GM12891 (cell line): ENCODE measurements at places on chromosomes 3 and 15.

GRCh38 chr15:33846862-33847261, 121.4 kb upstream of the CHRM5 start:
- no peak for DNase-seq

GRCh38 chr3:32421991-32422859, 30.6 kb downstream of the CMTM7 start:
- DNase-seq = no peak

GRCh38 chr3:27758083-27758482, 36.0 kb upstream of the EOMES start:
- DNase-seq = no peak

GRCh38 chr15:29822684-29823459, 604 bp upstream of the TJP1 start:
- no peak for DNase-seq

- DNase-seq = no peak
These were observed 35.5 kb downstream of the ARRDC4 start for GRCh38 chr15:97995881-97996603.

DNA sequence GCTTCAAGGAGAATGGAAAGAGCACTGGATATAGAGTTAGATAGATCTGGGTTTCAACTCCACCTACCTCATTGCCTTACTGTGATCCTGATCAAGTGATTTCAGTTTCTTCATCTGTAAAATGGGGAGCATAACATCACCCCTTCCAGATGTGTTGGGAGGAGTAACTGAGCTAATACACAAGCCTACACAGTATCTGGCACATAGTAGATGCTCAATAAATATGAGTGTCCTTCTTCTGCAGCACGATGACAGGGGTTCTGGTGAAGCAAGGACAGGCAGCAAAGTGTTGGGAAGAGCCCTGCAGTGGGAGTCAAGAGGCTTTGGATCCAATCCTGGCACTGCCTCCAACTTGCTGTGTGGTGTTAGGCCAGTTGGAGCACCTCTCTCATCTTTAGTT, 270.0 kb downstream of the UACA start:
- no peak for DNase-seq

DNA sequence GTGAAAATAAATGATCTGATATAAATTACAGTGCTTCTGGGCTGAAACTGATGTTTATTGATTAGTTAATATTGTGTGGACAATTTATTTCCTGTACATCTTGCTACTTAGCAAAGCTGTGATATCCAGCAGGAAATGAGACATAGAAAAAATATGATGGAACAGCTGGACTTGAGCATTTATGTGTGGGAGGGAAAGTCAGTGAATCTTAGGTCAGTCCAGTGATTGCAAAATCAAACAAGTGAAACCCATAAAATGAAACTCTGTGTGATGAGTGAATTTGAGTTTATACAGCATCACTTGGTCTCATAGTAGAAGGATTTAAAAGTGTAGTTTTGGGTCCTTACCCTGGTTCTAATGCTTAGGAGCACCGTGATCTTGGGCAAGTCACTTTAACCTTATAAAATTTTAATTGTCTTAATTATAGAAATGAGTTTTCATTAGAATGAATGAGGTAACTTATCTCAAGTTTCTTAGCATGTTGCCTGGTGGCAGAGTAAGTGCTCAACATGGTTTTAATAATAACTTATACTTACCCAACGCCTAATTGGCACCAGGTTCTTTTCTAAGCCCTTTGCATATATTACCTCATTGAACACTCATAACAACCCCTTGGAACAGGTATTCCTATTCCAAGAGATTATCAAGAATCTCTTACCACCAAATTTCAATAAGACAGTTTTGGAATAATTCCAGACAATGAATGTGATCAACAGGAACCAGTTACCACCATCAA, 194.6 kb downstream of the ADAMTSL3 start:
- DNase-seq = no peak

GRCh38 chr3:62173939-62174515, 199.3 kb downstream of the FEZF2 start:
- DNase-seq = no peak

DNA sequence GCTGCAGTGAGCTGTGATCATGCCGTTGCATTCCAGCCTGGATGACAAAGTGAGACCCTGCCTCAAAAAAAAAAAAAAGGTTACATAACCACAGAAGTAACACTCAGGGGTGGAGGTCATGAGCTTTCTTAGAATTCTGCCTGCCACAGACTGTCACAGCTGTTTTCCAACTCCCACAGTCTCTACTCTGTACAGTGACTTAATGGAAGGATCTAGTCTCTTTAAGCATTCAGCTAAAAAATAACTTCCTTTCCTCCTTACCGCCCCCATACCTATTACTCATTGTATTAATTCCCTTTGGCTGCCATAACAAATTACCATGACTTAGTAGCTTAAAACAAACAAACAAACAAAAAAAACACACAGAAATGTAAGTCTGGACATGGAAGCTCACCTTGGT, 99.6 kb upstream of the UBE2E1 start:
- no peak for DNase-seq

GRCh38 chr3:193830791-193831191, 237.8 kb downstream of the OPA1 start:
- no peak for DNase-seq

DNA sequence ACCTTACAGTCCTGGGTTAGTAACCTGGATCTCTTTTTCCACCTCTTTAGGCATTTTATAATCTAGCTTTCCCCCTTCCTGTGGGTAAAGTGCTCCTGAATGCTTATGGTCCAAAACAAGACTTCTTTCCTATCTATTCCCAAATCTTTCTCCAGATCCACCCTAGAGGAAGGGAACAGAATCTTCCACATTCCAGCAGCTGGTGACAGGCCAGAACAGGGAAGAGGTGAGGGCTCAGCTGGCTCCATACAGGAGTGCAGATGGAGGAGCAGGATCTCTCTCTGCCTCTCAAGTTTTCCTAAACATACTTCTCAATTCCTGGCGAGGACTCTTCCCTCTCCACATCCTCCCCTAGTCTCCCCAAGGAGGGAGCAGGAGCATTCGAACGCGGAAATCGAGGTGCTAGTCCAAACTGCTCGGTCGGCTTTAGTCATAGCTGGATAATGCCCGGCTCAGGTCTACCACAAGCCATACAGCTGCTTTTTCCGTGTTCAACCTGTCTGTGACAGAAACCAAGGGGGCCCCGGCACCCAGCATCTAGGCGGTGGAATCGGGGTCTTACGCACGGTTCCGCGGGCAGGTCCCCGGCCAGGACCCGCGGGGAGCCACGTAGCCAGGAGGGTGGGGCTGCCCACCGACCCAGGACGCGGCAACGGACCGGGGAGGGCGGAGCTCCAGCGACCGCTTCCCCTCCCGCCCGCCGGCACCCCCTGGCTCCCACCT, 4.0 kb downstream of the RASSF1 start:
- no peak for DNase-seq

- DNase-seq = no peak
These were observed 44.8 kb downstream of the AP4E1 start for GRCh38 chr15:50953302-50953701.

GRCh38 chr3:150729682-150730360, 26.1 kb upstream of the ERICH6 start:
- no peak for DNase-seq

GRCh38 chr3:70947579-70947978, 635.1 kb upstream of the MDFIC2 start:
- no peak for DNase-seq

- peak; percentile 49 for DNase-seq
These were observed at the start of the genes CCR5AS and CCRL2 for GRCh38 chr3:46406788-46407611. TSS of gene CCR5AS (minus strand) at chr3:46407066. TSS of gene CCRL2 (plus strand) at chr3:46407259. CDS start at chr3:46408080, 821 bp downstream.

DNA sequence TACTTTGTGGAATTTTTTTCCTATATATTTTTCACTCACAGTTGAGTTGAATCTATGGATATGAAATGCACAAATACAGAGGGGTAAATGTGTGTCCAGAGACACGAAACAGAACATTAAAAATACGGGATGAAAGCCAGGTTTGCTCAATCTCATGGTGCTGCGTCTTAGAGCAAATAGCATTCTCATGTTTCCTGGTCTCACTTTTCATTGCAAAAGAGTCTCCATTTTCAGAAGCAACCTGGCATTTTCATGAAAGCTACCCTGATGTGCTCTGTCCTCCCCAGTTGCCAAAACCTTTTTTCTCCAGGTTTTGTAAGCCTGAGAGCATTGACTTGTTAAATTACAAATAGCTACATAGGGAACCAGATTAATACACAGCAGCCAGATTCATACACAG, 49.5 kb upstream of the MBNL1 start:
- DNase-seq = no peak

- DNase-seq = no peak
These were observed 1.7 kb downstream of the KLHL24 start for GRCh38 chr3:183637106-183637486.

DNA sequence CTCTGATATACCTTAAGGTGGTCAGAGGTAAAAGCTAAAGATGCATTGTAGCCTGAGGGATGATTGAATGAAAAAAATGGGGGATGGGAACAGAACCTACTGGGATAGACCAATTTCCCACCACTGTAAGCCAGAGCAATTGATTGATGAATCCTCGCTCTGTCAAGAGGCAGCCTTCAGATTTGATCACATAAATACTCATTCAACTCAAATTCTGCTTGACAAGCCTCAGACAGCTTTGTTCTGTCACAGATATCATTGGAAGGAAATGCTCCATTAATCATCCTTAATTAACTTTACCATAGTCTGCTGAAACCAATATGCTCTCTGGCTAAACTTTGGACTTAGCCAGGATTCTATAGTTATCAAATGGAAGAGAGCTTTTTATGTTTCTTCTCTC, 467.8 kb downstream of the MECOM start:
- DNase-seq = no peak

DNA sequence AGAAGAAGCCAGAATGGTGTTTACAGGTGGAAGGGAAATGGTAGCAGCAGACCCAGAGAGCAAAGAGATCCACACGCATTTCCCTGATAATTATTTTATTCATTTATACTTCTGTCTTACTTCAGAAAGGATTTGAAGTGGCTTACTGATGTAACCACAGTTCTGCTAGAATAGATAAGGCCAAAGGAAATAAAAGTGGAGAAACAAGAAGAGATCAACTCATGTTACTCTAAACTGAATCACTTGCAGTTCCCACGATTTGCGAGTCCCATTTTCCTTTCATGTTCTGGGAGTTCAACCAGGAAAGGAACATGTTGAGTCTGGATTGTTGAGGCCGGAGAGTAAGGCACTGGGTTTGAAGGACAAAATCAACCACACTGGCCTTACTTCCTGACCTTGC, 151.8 kb downstream of the MYRIP start:
- DNase-seq = no peak

- DNase-seq = no peak
These were observed 86.1 kb downstream of the ADAMTS17 start for GRCh38 chr15:100255644-100256043.

GRCh38 chr3:17752876-17753631, 10.6 kb upstream of the TBC1D5 start:
- no peak for DNase-seq

- no peak for DNase-seq
These were observed 51.4 kb downstream of the SH3BP5 start for GRCh38 chr3:15280853-15281532.

- DNase-seq = no peak
These were observed 262.8 kb downstream of the RORA start for GRCh38 chr15:60966316-60966715.

- no peak for DNase-seq
These were observed 755 bp upstream of the TMEM108 start for GRCh38 chr3:133037436-133037835.

DNA sequence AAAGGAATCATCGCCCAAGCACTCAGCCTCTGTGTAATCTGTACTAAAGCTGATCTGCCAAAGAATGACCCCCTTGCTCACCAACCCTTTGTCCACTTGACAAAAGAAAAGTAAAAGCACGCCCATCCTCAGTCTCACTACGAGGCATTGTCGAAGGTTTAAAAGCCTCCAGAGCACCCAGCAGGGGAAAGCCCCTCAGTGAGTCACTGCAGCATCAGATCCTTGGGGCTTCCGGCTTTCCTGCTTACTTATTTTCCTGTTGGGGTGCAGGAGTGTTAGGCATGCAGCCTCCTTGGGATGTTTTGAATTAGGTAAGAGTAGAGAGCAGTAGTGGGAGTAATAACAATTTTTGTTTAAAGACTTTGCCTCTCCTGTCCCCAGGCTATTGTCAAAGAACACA, 216.1 kb downstream of the MTHFS start:
- no peak for DNase-seq

- DNase-seq = no peak
These were observed 160.6 kb upstream of the ICE2 start for GRCh38 chr15:60639502-60639901.

DNA sequence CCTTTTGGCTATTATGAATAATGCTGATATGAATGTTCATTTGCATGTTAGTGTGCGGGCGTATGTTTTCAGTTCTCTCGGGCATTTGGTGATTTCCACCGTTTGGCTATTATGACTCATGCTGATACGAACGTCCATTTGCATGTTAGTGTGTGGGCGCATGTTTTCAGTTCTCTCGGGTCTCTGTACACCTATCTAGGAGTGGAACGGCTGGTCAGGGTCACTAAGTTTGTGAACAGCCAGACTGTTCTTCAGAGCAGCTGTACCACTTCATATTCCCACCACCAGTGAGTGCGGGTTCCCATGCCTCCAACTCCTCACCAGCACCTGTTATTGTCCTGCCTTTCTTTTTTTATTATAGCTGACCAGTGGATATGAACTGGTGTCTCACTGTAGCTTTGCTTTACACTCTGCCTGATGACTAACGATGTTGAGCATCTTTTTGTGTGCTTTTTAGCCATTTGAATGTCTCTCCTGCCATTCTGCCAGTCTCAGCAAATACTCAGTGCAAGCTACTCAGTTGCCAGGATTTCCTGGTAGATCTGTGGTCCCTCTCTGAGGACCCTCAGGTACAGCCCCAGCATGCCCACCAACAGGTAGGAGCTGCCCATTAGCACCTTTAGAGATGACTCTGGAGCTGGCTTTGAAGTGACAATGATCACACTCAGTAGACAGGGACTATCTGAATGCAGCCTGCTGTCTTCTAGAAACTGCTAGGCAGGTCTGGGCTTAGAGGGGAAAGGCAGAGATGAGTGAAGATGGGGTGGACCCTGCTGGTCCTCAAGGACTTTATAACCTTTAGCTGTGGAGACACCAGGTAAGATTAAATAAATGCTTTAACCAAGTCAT, 141.1 kb downstream of the XXYLT1 start:
- DNase-seq = no peak

DNA sequence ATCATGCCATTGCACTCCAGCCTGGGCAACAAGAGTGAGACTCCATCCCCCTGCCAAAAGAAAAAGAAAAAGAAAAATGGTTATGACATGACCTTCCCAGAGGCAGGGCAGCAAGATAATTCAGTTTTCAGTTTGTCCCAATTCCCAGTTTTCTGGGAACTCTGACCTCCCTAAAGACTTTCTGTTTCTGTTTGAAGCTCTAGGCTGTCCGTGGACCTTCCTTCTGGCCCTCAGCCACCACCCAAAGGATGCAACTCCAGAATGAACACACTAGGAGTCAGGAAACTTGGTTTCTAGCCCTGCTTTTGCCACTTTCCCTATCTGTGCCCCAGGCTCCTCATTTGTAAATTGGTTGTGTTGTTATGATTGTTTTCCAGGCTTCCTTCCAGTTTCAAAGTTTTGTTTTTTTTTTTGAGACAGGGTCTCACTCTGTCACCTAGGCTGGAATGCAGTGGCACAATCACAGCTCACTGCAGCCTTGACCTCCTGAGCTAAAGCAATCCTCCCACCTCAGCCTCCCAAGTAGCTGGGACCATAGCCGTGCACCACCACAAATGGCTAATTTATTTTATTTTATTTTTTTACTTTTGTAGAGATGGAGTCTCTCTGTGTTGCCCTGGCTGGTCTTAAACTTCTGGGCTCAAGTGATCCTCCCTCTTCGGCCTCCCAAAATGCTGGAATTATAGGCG, 68.6 kb downstream of the CDC25A start:
- DNase-seq = no peak

GRCh38 chr15:90571063-90571541, 41.4 kb downstream of the CRTC3 start:
- no peak for DNase-seq
